ENCODE measurements at places on chromosomes 4 and X.

DNA sequence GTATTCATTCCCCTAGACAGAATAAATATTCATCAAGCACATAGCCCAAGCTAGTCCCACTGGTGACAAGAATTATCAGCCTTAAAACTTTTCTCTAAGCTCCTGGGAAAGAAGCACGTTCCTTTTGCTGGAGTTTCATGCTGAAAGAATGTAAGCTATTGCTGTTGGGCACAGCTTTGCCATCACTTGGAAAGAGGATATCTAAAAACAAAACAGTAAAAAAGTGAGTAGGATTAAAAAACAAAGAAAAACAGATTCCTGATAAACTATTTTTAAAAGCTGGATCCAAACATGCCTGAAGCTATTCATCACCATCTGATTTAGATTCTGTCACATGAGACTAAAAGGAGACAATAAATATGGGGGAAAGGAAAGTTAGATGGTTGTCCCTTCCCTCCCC, 176.8 kb downstream of the SCFD2 start:
- DNase-seq = no peak

GRCh38 chr4:25939330-25939729, 25.3 kb downstream of the SMIM20 start:
- DNase-seq = no peak

DNA sequence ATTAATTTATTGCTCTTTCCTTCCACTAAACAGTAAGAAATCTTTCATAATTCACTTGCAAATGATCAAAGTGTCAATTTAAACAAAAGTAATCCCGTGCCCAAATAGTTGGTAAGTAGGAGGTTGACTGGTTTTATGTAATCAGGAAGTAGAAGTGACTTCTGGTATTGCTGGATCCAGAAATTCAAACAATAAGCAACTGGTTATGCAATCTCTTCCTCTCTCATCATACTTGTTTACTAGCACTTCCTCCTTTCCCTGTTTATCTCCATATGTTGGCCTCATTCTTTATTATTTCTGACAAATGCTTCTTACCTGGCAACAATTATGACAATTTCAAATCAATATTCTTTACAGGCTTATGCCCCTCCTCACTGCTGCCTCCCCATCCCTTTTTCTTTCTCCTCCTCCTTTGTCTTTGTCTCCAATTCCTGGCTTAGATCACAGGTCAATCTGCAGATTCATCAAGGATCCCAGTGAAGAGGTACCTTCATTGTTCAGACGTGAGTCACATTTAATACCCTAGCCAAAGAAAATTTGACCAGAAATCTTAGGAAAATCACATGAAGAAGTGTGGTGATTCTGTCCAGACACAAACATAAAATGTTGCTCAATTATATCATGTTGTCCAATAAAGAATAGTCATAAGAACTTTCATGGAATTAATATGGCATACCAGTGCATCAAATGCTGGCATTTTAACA, 323.2 kb upstream of the PCDH7 start:
- no peak for DNase-seq

DNA sequence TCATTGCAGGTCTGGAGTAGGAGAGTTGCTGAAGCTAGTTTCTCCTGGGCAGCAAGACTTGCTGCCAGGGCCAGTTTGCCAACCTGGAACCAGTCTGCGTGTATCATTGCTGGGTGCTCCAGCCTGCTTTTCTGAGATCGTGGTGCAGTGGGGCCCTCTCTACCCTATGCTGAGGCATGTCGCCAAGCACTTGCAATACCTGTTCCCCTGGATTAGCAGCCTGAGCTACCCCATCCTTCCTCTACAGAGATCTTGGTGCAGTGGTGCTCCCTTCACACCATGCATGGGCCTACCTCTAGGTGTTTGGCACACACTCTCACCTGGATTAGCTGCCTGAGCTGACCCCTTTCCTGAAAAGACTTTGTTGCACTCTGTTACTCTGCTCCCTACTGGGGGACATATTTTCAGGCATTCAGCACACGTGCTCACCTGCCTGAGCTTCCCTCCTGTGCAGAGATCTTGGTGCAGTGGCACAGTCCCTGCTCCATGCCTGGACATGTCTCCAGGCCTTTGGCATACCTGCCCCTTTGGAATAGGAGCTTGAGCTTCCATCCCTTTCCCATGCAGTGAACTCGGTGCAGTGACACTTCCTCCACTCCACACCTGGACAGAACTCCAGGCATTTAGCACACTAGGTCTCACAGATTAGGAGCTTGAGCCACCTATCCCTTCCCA, 133.7 kb upstream of the CXCL13 start:
- no peak for DNase-seq

GRCh38 chr4:16852644-16853043, 45.8 kb downstream of the LDB2 start:
- DNase-seq = no peak

DNA sequence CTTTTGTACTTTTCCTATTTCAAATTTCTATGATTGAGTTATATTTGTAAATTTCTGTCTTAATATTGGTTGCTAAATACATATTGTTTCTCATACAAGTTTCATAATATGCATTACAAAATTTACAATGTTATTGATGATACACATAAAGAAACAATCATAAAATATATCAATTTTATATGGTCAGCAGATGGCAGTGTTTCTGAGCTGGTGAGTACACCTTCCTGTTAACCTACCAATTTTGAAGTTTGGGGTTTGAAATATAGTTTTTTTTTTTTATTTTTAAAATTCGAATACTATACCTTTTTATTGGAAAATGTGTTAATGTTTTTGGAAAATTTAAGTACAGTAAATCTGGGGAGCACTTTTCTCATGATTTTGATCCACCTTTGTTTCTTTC, 1953.1 kb upstream of the ADGRL3 start:
- DNase-seq = no peak

DNA sequence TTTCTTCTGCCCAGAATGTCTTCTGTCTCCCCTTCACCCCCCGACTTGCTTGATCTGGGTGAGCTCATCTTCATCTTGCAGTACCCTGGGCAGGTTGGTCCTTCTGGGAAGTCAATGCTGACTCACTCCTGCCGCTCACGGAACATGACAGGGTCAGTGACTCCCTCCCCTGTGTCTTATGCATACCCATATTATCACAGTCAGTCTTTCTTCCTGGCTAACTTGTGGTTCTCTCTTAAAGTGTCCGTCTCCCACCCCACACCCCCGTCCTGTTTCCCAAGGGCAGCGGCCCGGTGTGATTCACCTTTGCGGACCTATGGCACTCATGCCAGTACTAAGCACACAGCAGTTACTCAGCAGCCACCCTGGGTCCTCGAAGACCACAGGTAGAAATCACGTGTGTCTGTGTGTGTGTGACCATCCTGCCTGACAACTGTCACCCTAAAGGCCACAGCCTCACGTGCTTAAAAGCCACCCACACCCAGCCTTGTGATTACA, 17.7 kb downstream of the IQSEC2 start:
- no peak for DNase-seq

DNA sequence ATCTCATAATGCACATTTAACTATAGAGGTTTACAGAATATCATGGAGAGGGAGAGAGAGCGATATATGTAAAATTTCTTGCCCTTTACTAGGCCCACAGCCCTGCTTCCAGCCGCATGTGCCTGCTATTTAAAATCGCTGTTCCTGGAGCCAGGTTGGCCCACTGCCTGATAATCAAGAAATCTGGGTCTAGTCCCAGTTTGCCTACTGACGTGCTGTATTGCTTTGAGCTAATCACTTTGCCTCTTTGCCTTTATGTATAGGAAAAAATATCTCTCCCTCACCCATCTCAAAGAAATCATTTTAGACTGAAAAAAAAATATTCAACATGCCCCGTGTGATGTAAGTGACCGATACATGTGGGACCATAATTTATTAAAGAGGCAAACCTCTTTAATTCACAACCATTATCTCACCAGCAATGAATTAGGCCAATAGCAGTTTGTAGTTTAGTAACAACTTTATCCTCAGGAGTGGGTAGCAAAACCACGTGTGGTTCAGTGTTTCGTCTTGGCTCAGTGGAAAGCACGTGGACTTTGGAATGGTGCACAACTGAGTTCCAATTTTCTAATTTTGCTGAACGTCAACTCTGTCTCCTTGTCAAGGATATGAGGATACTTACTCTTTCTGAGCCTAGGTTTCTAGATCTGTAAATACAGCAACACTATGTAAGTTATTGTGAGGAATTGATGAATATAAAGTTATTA, 62.6 kb downstream of the GRXCR1 start:
- DNase-seq = no peak

DNA sequence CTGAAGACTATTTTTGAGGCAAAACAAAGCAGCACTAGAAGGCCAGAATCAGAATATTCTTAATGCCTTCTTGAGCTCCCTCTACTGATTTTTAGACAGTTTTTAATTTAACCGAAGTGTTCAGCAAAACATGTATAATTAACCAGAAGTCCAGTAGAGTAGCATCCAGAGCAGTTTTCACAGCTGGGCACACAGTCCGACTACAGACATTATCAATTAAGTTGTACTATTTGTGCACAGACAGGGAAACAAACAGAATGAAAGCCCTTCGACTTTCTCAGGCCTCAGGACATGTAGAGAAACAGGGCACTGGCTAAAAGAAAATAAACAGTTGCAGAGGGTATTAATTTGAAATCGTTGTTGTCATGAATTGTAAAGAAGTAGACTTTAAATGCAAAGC, 11.9 kb downstream of the FSTL5 start:
- DNase-seq = no peak

DNA sequence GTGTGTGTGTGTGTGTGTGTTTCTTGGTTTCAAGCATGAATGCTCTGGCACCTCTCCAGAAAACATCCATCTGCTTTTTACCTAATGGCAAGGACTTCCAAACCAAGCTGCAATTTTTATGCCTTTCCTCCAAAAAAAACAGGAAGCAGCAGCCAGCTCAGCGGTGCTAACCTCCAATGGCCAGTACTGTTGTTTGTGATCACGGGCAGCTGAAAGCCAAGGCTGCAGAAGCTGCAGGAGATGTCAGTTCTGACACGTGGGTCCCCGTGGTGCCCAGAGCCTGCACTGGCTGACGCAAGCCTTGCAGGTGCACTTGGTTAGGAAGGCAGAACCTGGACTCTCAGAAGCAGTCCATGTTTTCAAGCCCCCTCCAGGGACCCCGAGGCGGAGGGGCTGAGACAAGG, 313.6 kb upstream of the DDX53 start:
- no peak for DNase-seq

DNA sequence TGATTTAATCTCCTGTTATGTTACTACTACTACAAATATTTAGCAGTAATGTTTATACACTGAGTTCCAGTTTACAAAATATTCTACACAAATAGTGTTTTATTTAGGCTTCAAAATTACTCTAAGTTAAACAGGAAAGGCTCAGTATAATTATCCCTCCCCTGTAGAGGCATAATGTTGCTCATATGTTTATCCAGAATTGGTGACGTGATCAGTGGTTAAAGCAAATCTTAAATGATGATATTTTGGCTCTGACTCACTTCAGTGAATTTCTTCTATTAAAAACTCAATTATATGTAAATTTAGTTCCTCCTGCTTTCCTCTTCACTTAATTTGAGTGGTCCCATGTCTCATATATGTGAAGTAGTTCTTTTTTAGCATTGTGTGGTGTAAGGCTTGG, 438.5 kb downstream of the ADGRL3 start:
- no peak for DNase-seq

- no peak for DNase-seq
These were observed 509.1 kb upstream of the NR3C2 start for GRCh38 chr4:148951346-148951745.

- DNase-seq = no peak
These were observed 65.3 kb downstream of the CASP3 start for GRCh38 chr4:184583738-184584502.

DNA sequence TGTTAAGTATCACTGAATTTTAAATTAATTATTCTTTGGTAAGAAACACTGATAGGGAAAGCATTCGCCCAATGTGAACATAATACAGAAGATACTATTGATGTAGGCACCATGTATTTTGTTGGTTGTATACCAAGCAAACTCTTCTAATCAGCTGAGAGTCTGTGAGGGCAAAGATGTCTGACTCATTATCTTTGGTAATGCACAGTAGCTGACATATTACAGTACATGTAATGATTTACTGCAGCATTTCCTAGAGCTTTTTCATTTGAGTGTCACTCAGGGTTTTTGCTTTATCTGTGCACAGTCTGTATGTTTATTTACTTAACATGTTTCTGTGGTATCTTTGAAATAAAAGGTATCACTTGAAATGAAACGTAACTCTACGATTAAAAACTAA, 49.2 kb downstream of the CENPVL3 start:
- no peak for DNase-seq

- no peak for DNase-seq
These were observed 43.4 kb downstream of the TXK start for GRCh38 chr4:48090621-48091020.

GRCh38 chr4:75180790-75181776, 248.2 kb downstream of the PARM1 start:
- DNase-seq = no peak

GRCh38 chr4:82780170-82780751, 18.3 kb downstream of the SCD5 start:
- no peak for DNase-seq

Data from stimulated activated CD4-positive, alpha-beta T cell treated with anti-CD3 and anti-CD28 coated beads, Interleukin-1b, Interleukin-23, amount 100 ng/mL, for 1 hour (primary cell).